ENCODE measurements at places on chromosomes 7 and 10.

DNA sequence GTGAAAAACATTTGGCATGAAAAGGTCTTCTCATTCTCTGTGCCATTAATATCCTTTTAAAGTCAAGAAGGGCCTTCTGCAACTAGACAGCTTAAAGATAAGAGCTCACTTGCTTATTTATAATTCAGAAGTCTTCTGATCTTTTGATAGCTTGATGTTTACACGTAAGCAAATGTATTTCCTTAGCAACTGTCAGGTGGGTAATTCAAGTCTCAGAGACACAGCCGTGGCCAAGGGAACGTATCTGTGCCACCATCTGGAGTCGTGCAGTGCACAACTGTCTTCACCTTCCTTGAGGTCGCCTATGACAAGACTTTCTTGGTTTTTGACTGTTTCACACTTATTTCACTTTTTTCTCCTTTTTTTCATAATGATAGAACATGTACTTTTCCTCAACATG lies 4.0 kb upstream of the NEBL start:
- no peak for DNase-seq

GRCh38 chr7:123569352-123570010 lies 11.9 kb upstream of the NDUFA5 start:
- no peak for DNase-seq

DNA sequence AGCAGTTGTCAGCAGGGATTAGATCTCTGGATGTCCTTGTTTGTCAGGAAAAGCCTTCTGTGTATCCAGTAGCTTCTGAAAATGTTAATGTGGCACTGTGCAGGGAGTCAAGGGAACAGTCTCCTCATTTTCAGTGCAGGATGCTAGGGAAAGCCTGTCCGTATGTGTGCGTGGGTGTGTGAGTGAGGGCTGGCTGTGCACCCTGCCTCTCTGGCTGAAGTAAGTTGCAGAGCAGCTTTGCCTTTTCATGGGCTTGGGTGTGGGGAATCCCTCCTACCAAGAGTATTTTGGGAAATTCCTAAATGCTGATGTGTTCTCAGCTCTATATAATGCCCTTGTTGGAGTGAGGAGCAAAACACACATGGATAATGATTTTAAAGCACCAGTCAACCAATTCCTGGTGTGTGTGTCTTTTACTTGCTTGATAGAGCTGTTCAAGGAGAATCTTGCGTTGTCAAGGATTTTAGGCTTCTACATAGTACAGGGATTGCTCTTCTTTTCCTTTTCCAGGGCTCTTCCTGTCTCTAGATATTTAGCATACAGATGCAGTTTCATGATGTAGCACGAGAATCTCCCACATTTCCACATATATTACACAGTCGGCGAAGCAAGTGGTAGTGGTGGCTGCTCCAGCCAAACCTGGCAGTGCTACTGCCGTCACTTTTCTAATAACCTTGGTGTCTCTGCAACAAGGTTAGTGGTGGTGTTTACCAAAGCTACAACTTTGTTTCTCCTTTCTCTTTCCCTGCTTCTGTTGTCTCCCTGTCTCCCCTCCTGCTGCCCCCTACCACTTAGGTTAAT lies 92.8 kb downstream of the MCU start:
- DNase-seq, result no peak

GRCh38 chr10:6924166-6924565 lies 344.1 kb upstream of the PRKCQ start:
- DNase-seq, result no peak

DNA sequence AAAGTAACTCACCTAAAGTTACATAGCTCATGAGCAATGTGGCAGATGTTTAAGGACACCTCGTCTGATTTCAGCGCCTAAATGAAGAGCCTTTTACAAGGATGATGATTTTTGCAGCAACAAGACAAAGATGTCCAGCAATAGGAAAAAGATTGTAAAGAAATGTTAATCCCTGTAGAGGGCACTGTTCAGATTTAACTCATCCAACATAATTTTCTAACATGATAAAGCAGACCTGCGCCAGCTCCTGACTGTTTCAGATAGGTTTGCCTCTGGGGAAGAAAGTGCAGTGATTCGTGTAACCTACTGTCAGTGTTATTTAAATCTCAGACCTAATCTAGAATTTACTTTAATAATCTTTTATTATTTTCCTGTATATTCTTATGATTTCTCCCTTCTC lies 595.2 kb downstream of the AUTS2 start:
- peak; percentile 8 for DNase-seq

DNA sequence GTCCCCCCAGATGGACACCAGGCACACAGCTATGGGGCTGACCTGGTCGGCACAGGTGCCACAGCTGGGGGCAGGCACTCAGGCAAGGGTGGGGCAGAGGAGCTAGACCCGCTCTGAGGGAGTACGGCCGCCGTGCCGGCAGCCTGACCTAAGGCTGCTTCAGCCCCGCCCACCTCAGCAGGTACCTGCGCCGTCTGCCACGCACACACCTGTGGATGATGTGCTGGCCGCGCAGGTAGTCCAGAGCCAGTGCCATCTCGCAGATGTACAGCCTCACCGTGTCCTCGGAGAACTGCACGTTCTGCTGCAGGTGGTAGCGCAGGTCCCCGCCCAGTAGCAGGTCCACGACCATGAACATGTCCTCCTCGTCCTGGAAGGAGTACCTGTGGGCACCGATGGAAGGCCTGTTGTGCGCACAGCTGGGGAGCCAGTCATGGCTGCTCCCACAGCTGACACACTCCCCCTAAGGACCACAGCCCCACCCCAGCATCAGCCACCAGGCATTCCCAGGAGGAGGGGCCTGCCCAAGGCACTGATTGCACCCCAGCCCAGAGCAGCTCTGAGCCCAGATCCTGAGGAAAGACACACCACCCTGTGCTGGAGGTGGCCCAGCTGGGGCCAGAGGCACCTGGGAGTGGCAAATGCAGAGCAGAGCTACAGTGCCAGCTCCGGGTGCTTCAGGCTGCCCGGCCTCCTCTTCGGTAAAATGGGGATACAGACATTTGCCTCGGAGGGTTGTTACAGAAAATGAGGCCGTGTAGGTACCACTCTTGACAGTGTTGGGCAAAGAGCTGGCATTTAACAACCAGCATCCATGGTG lies 40.0 kb downstream of the DPYSL4 start:
- DNase-seq, result no peak

DNA sequence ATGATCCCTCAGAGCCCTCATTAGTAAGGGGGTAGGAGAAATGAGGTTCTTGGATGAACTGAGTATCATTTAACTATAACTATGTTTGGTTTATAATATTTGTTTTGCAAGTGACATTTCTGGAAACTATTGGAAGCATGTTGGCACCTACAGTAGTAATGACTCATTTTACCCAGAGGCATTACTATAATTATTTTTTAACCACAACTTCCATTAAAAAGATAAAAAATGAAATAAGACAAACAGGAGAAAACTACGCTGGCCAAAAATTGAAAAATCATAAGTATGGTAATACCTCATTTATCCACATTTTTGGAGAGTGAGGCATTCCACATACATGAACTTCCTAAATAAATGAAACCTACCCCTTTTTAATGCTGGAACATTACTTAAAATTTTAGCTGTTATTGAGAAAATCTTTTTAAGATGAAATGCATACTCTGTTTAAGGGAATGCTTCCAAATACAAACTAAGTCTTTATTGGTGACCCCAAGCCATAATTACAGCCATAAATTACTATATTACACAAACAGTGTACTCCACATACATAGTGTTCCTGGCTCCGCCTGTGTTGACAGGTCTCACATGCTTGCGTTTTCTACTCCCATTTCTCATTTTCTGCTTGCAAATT lies 84.6 kb upstream of the CAPZA2 start:
- no peak for DNase-seq

DNA sequence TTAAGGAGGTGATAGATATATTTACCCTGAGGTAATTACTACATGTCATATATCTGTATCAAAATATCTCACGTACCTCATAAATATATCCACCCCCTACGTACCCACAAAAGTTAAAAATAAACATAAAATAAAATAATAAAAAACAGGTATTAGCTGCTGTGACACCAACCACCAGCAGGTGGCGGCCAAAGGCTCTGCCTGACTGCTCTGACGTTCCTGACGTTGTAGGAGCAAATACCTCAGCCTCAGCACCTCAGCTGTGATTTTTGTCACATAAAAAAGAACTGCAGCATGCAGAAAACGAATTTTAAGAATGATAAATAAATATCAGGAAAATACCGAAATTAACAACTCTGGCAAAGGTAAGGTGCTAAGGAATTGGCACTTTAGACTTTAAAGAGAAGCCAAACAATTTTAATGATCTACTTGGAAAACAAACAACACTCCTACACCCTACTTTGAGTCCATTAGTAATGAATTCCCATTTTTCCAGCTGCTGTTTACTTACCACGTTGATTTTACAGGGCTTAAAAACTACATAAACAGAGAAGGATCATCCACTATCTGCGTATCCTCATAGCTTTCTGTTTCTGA lies 125.4 kb upstream of the TARP start:
- DNase-seq, result peak; percentile 52

DNA sequence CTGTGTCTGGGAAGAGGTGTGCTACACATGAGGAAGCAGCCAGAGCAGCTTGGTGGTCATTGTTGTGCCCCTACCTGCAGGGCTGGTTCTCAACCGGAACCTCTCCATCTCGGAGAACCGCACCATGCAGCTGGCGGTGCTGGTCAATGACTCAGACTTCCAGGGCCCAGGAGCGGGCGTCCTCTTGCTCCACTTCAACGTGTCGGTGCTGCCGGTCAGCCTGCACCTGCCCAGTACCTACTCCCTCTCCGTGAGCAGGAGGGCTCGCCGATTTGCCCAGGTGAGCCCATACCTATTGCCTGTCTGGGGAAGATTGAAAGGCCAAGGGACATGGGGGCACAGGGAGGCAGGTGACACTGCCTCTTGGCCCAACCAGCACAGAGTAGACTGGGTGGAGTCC lies 29.3 kb upstream of the CSGALNACT2 start:
- no peak for DNase-seq

Measured in CD4-positive, alpha-beta T cell treated with Interleukin-1 beta for 1 hour (primary cell).